ENCODE measurements at places on chromosomes 13 and 19.

DNA sequence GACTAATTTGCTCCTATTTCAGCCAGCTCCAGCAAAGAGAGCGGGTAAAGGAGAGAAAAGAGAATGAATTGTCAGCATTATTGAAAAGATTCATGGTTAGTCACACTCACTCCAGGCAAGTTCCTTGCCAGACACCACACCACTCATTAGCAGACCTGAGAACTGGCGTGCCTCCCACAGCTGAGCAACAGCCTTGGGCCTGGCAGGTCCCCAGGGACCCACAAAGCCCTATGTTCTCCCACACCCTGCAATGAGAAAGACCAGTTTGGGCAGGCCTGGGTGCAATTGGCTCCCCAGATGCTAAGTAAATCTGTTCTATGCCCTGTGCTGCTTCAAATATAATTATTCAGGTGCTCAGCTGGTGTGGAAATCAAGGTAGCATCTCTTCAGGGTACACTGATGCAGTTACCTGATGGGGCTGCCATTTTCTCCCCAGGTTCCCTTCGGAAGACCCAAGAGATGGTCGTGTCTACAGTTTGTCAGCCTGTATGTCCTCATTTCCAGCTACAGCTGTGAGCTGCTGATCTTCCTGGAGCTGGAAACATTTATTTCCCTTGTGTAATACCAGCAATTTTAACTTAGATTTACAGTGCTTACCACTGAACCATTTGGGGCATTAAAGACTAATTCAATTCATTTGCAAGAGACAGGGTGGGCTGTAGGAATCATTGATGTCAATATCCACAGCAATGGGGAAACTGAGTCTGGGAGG lies 405.0 kb downstream of the COG6 start:
- no peak for DNase-seq

- DNase-seq = no peak
Observed at GRCh38 chr19:11102944-11103343, 13.7 kb downstream of the LDLR start.

GRCh38 chr13:20514866-20515265 lies 10.8 kb downstream of the CRYL1 start:
- DNase-seq = no peak

- peak; percentile 18 for DNase-seq
Observed at GRCh38 chr19:8578642-8579265, 1.5 kb upstream of the MYO1F start.

DNA sequence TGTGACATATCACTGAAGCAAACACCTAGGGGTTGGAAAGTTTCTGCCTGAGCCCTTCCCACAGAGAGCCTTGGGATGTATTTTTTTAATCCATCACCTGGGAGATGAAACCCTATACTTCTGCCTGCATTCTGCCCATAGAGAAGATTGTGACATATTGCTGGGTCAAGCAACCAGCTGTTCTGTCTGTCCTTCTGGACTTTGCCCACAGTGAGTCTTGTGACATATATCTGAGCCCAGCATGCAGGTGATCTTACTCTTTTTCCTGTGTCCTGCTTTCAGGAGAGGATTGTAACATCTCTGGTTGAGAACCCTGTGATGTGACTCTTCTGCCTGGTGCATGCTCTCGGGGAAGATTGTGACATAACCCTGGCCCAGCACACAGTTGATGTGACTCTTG lies 24.9 kb upstream of the ZNF681 start:
- no peak for DNase-seq

DNA sequence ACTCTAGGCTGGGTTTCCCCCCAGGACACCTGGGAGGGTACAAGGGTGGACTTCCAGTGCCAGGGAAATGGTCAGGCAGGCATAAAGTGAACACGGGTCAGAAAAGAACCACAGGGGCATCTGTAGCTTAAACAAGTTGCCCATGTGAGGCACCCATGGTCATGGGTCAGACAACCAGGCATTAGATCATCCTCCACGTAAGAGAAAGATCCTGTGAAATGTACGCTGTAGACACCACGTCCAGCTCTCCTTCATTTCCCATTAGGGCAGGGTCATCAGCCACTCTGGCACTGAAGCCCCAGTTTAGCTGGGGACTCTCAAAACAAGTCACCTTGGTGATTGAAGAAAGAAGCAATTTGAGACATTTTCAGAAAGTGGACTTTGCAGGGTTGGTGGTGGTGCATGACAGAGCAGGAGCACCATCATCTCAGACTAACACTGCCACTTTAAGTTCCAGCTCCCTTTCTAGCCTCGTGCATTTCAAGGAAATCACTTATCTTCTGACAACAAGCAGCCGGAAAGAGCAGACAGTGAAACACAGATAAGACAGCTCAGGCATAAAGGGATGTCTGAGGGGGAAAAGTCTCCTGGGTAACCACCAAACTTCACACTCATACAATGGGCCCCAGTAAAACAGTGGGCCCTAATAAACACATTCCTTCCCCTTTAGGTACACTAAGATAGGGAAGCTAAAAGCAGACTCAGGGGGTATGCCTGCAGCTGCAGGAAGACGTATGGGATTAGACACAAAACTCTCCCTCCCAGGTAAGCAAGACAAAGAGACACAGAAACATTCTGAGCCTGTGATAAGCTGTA lies 16.1 kb upstream of the SIGLEC6 start:
- no peak for DNase-seq

GRCh38 chr19:676339-677105 lies at the start of gene FSTL3:
FSTL3 (plus strand) TSS chr19:676392; CDS start chr19:676424, 32 bp downstream.
- DNase-seq = no peak

DNA sequence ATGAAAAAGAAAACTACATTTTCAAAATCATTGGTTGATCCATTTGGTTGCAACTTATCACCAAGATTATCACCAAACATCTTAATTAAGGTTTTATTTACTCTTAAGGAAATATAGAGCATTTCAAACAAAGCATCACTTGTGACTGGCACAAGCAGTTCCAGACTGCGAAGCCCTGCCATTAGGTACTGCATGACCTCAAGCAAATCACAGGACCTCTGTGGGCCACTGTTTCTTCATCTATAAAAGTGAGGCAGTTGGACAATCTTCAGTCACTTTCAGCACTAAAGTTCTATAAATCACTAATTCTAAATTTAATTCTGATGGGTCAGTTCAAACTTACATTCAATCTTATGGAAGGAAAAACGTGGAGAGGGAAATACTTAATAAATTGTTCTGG lies 2.0 kb downstream of the ELF1 start:
- no peak for DNase-seq

Data from hypothalamus (tissue), 51 donors.